Mucosa of descending colon (tissue), 3 donors: ENCODE measurements at places on chromosomes 5 and 9. TPM values are rescaled to one million over a fixed set of nuclear protein-coding genes. Genes with fewer than 3 reads are reported as not detected.

The FUT7 gene
- not detected for total RNA-seq

DNA sequence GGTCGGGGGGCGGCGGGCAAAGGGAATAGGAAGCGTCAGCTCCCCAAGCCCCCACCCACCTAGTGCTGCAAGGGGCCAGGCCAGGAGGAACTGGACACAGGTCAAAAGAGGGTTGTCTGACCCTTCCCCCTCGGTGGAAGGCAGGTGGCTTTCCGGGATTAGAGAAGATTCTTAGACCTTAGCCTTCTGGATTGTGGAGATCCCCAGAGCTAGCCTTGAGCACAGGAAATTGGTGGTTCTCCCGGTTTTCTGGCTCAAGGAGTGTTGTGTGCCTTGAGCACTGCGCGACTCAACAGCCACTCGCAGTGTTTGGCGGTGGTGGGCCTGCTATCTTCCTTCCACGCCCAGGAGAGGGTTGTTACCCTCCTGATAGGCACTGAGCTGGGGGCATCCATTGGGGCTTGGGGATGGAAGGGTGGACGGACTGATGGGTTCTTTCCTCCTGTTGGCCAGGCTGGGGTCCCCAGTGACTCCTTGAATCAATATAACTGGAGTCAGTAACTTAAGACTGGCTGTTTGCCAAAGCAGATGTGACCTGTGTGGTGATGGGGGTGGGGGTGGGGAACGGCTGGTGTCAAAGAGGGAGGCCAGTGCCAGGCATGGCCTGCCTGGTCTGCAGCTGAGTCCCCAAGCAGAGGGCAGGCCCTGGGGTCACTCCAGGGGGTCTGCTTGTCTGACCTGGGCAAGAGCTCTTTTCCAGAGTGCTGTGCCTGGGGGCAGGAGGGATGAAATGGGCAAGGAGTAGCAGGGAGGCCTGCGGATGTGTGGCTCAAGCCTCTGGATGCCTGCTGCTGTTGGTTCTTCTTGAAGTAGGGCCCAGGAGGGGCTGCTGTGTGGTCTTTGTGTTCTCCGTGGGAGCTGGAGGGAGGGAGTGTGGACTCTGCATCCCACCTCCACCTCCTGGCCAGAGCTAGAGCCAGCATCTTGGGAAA is 2.1 kb downstream of the FGF18 start:
- DNase-seq, result no peak

GRCh38 chr5:139926797-139927503 is 116.1 kb downstream of the NRG2 start:
- no peak for DNase-seq

DNA sequence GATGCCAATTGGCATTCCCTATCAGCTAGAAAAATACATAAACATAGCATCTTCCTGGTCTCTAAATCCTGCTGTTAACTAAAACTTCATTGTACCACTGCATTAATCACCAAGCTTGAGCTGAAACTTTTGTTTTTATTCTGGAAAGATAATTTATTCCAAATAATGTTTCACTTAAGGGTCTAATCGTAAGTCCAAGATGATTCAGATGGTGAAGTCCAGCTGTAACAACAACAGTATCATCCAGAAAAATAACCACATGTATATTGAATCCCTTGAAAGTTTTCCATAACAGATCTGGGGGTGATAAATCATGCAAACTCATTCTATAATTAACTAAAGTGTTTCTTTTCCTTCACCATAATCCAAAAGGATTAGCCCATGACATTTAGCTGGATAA is 23.9 kb downstream of the RORB start:
- DNase-seq, result no peak

DNA sequence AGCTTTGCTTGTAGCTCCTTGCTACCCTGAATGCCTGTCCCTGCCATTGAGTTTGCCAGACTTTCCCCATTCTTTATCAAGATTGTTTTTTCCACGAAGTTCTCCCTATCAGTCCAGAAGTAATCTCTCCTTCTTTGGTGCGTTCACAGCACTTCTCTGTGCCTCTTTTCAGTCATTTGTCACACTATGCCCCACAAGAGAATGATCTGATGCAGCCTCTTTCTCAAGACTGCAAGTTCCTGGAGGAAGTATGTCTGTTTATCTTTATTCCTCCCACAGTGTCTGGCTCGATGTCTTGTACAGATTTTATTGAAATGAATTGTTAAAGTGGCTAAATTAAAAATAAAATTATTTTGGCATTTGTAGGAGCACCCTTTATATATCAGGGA is 99.3 kb downstream of the CCDC192 start:
- no peak for DNase-seq

DNA sequence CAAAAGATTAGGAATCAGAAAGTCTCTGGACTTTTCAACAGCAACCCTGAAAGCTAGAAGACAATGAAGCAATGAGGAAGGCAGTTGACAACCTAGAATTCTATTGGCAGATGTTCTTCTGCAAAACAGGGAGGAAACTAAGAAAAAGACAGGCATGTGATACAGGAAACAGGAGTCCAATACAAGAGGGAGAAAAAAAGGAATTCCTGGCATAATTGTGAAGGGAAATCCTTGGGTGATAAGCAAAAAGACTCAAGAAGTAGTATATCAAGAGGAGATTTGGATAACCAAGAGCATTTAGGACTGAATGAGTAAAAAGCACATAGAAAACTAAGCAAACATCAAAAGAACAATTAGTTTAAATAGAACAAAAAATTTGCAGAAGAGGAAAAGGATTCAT is 58.6 kb downstream of the LPAR1 start:
- DNase-seq, result no peak

The CDC25C gene
- 1.3 TPM for total RNA-seq
